ENCODE measurements at places on chromosomes 3 and 15. TPM values are rescaled to one million over a fixed set of nuclear protein-coding genes. Genes with fewer than 3 reads are reported as not detected.
A peak's percentile ranks its signal among the peaks of the same experiment; 100 is the strongest.

Gene AADAC
- not detected for total RNA-seq

Gene RBMS3
- total RNA-seq = 65.5 TPM

Gene TTC23
- total RNA-seq = 15.1 TPM

DNA sequence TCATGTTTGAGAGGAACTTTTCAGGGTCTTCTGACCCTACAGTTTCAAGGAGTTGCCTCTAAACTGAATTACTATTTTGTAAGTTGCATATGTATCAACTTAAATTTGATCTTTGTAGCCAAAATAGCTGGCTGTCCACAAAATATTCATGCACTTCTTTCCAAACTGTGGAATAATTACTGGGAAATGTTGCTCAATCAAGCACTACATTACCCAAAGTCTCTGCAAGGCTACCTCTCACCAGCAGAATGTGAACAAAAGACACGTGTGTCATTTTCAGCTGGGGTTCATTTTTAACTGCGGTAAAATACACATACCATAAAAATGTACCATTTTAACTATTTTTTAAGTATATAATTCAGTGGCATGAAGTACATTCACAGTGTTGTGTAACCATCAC, 320.4 kb downstream of the CTNNB1 start:
- H3K4me1 ChIP-seq = no peaks in the 10 kb centered on the region
- H3K36me3 ChIP-seq = peaks cover 5% of the 10 kb centered on the region
- H3K27ac ChIP-seq = no peak overlapping the region

- H3K27ac ChIP-seq = peak overlapping the region; percentile 65
- no peak overlapping the region for H3K4me3 ChIP-seq
- no peaks in the 10 kb centered on the region for H3K36me3 ChIP-seq
- peaks cover 8% of the 10 kb centered on the region for H3K4me1 ChIP-seq
These were observed 8.5 kb upstream of the PSMD6 start for GRCh38 chr3:64031540-64032508.

GRCh38 chr15:26722621-26723160, 50.2 kb downstream of the GABRB3 start:
- no peak for DNase-seq
- no peaks in the 10 kb centered on the region for H3K4me1 ChIP-seq
- H3K27me3 ChIP-seq = no peaks in the 10 kb centered on the region
- H3K36me3 ChIP-seq = no peaks in the 10 kb centered on the region
- H3K4me3 ChIP-seq = no peak overlapping the region
- no peak overlapping the region for H3K27ac ChIP-seq

- DNase-seq = no peak
- H3K4me1 ChIP-seq = no peaks in the 10 kb centered on the region
- no peaks in the 10 kb centered on the region for H3K27me3 ChIP-seq
- H3K36me3 ChIP-seq = no peaks in the 10 kb centered on the region
These were observed 192.6 kb upstream of the POU1F1 start for GRCh38 chr3:87468938-87469337.

DNA sequence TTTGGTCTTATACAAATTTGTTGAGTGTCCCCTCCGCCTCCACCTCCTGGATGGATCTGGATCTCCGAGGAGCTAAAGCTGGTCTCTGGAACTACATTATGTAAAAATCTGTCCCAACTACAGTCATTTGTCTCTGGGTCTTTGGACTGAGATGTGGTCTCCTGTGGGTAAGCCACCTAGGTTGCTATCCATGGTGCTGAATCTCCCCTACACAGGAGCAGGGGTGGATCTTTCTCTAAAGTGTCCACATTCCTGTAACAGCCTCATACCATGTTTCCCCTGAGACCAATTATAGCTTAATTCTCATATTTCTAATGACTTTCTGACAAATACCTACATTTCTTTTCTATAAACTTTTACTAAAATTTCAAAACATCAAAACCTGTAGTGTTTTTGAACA, 625.8 kb downstream of the TAFA4 start:
- DNase-seq = peak; percentile 59
- H3K36me3 ChIP-seq = no peaks in the 10 kb centered on the region
- H3K4me1 ChIP-seq = no peaks in the 10 kb centered on the region
- no peaks in the 10 kb centered on the region for H3K27me3 ChIP-seq

GRCh38 chr15:26894181-26894580, 27.3 kb downstream of the GABRA5 start:
- DNase-seq = no peak
- no peaks in the 10 kb centered on the region for H3K36me3 ChIP-seq
- no peaks in the 10 kb centered on the region for H3K4me1 ChIP-seq
- no peak overlapping the region for H3K4me3 ChIP-seq

- no peaks in the 10 kb centered on the region for H3K36me3 ChIP-seq
- peak overlapping the region; percentile 31 for H3K27ac ChIP-seq
- H3K4me3 ChIP-seq = no peak overlapping the region
- peaks cover 8% of the 10 kb centered on the region for H3K4me1 ChIP-seq
- peak; percentile 63 for DNase-seq
These were observed 17.3 kb downstream of the SUCNR1 start for GRCh38 chr3:151890721-151891141.

GRCh38 chr15:100170291-100171210, 171.2 kb downstream of the ADAMTS17 start:
- no peaks in the 10 kb centered on the region for H3K27me3 ChIP-seq
- no peak for DNase-seq
- no peak overlapping the region for H3K4me3 ChIP-seq
- H3K36me3 ChIP-seq = no peaks in the 10 kb centered on the region
- no peak overlapping the region for H3K27ac ChIP-seq

GRCh38 chr3:12659316-12660015, 4.5 kb downstream of the RAF1 start:
- H3K4me3 ChIP-seq = peak overlapping the region; percentile 30
- H3K27me3 ChIP-seq = no peaks in the 10 kb centered on the region
- DNase-seq = peak; percentile 17
- peaks cover 8% of the 10 kb centered on the region for H3K36me3 ChIP-seq
